Activated CD4-positive, alpha-beta T cell treated with anti-CD3 and anti-CD28 coated beads for 24 hours (primary cell): ENCODE measurements at places on chromosomes 1 and 21.

- DNase-seq = no peak
Observed at GRCh38 chr1:182580736-182581135, 8.3 kb downstream of the RNASEL start.

DNA sequence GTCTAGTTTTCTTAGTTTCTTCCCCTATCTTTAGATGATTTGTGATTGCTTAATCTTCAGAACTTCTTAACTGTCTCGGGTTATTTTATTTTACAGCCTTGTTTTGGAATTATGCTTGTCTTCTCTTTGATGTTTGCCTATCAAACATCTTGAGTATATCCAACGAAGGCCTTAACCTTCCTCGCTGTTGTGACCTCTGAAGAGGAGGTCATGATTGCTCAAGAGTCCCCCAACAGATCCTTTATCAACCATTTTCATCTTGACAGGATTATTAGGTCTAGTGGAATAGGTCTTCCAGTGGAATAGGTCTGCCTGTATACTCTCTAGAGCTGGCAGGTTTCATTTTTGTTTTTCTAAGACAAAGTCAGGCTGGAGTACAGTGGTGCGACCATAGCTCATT is 45.7 kb downstream of the UBE4B start:
- no peak for DNase-seq

DNA sequence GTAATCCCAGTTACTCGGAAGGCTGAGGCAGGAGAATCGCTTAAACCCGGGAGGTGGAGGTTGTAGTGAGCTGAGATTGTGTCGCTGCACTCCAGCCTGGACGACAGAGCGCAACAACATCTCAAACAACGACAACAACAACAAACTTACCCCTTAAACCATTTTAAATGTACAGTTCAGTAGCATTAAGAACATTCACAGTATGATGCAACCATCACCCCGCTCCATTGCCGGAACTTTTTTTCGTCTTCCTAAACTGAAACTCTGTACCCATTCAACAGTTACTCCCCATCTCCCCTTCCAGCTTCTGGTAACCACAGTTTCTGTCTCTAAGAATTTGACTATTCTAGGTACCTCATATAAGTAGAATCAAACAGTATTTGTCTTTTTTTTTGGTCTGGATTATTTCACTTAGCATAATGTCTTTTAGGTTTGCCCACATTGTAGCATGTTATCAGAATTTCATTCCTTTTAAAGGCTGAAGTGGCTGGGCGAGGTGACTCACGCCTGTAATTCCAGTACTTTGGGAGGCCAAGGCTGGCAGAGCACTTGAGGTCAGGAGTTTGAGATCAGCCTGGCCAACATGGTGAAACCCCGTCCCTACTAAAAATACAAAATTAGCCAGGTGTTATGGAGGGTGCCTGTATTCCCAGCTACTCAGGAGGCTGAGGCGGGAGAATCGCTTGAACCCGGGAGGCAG is 19.6 kb downstream of the CA6 start:
- no peak for DNase-seq

GRCh38 chr1:7402548-7402850 is 368.6 kb upstream of the VAMP3 start:
- no peak for DNase-seq

DNA sequence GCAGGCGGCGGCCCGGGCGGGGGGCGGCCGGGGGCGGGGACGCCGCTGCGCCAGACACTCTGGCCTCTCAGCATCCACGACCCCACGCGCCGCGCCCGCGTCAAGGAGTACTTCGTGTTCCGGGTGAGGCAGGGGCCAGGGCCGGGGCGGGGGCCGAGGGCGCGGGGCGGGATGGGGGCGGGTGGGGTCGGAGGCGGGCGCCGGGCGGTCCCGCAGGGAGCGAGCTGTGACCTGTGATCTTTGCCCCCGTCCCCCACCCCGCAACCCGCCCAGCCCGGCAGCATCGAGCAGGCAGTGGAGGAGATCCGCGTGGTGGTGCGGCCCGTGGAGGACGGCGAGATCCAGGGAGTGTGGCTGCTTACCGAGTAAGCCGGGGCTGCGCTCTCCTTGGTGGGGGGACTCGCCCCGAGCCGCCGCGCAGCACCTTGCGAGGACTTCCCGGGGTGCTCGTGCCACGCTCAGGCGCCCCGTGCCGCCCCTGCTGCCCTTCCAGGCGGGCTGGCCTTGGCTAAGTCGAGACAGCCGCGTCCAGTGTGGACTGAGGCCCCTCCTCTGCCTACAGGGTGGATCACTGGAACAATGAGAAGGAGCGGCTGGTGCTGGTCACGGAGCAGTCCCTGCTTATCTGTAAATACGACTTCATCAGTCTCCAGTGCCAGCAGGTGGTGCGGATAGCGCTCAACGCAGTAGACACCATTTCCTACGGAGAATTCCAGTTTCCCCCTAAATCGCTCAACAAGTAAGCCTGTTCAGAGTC is 514 bp downstream of the TPRG1L start:
- DNase-seq = no peak
